ENCODE measurements at places on chromosomes 5 and 9.

- no peak for DNase-seq
Observed at GRCh38 chr5:73304381-73304780, 131.4 kb downstream of the TMEM174 start.

- DNase-seq, result no peak
Observed at GRCh38 chr5:78958672-78959445, 26.3 kb downstream of the ARSB start.

GRCh38 chr9:113597390-113598241 lies 134.1 kb downstream of the RGS3 start:
- DNase-seq, result no peak

DNA sequence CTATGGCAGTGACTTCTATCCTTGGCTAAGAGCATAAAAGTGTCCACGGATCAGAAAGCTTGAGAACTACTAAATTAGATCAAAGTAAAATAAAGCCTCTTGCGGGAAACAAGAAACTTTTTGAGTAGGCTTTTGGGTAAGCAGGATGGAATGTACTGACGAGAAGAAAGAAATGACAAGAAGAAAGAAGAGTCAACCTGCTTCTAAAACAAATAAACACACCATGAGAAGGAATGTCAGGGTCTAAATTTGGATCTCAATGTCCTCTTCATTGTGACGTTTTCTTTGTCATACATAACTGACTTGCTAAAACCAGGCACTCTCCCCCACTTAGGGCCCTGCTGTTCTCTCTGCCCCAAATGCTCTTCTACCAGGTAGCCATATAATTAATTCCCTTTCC lies 290.1 kb upstream of the PTGER4 start:
- DNase-seq, result no peak

DNA sequence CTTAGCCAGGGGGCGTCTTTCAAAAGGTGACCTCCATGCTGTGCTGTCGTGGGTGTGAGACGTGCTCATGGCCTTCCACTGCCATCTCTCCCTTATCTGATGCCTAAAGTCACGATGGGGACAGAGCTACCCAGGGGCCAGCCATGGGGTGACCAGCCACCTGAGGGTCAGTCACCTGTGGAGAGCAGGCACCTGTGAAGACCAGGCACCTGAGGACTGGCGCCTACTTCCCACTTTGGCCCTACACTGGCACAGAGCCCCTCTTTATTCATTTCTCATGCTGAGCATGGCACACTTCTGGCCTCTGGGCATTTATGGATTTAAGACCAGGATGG lies 6.4 kb upstream of the EXOC3 start:
- DNase-seq, result no peak

GRCh38 chr9:131329241-131329641 lies 39.7 kb downstream of the PLPP7 start:
- no peak for DNase-seq

DNA sequence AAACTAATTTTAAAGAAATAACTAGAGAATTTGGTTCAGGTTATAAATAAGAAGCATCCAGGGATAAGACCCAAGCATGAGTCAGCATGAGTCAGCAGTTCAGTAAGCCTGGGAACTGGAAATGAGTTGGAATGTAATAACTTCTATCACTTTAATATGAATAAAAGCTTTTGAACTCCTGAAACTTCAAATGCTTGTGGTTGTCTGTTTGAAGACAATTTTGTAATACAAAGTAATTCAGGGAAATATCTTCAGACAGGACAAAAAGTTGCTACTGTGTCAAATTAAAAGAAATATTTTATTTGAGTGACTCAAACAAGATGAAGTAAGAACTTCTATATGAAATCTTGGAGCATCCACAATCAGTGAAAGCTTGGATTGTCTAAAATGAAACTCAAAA lies 331.2 kb upstream of the DAB2 start:
- no peak for DNase-seq

DNA sequence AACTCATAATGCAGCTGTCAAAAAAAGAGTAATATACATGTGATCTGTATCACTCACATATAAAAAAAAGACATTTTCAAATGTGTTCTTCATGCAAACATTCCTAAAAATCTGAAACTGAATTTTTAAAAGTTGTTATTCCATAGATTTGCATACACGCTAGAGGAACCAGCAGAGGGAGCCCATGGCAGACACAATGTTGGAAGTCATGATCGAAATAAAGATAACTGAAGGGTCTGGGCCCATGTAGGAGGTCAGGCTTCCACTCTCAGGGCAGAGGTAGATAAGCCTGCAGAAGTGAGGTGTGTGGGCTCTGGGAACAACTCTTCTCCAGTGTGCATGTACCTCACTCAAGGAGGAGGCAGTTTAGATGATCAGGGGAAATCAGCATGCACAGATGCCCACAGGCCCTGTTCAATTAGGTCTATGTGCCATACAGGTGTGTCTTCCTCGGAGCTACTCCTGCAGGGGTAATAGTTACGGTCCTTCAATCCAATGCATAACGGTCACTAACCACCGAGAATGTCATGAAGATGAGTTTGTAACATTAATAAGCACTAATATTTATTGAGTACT lies 208.6 kb downstream of the EPB41L4A start:
- peak; percentile 9 for DNase-seq

Data from stimulated activated CD4-positive, alpha-beta T cell treated with anti-CD3 and anti-CD28 coated beads, Interleukin-15, amount 100 ng/mL, for 24 hours (primary cell).